Activated naive CD4-positive, alpha-beta T cell treated with anti-CD3 and anti-CD28 coated beads, Interleukin-2, amount 10 ng/mL, durations not matched to agents 7 days and 5 days (primary cell): ENCODE measurements at places on chromosomes 1 and 21.
A peak's percentile ranks its signal among the peaks of the same experiment; 100 is the strongest.

DNA sequence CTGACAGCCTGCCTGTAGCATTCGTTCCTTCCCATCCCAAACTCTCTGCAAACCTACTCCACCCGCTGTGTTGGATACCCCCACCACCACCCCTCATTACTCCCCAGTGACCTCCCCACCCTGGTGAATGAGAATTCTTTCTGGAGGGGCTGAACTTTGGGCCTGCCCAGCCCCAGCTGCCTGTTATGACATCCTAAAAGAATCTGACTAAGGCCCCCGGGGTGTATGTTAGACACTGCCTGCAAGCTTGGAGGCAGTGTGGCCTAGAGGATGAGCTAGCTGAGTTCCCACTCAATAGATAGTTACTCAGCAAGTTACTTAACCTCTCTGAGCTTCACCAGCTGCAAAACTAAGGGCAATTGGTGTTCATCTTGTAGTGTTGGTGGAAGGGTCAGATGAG lies 110.2 kb upstream of the FGGY start:
- no peak for DNase-seq

- no peak for DNase-seq
Observed at GRCh38 chr1:205505076-205505729, 734 bp downstream of the CDK18 start.

DNA sequence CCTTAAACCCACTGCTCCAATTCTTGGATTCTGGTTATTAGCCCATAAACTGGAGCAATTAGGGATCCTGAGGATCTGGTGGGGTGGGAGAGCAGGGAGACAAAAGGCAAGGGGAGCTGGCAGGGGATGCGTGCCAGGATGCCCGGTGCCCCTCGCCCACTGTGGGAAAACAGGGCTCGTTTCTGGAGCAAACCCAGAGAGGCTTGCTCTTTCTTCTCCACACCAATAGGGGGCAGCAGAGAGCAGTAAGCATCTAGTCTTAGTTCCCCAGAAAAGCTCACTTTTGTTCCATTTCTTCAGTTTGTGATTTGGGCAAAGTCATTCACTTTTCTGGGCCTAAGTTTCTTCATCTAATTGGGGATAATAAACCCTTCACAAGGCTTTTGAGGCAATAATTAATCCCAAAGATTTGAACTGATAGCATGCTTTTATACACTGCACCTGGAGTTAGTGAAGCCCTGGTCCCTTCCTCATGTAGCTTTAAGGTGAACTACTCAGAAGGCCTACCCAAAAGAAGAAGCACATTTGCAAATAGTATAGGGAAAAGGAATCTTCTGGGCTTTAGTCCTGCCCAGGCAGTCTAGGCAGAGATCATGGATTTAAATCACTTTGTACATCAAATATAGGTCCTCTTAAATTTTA lies 160.6 kb upstream of the USP24 start:
- peak; percentile 51 for DNase-seq

GRCh38 chr1:85488126-85488525 lies 23.2 kb upstream of the DDAH1 start:
- no peak for DNase-seq

GRCh38 chr1:998995-999724 lies 737 bp downstream of the HES4 start:
- peak; percentile 40 for DNase-seq
